ENCODE measurements at places on chromosomes 2 and 18. TPM values are rescaled to one million over a fixed set of nuclear protein-coding genes. Genes with fewer than 3 reads are reported as not detected.

- peak; percentile 13 for DNase-seq
Measured at GRCh38 chr2:99545066-99545465, 55.2 kb upstream of the REV1 start.

GRCh38 chr2:47269316-47270232, 114.5 kb upstream of the STPG4 start:
- DNase-seq, result peak; percentile 100

DNA sequence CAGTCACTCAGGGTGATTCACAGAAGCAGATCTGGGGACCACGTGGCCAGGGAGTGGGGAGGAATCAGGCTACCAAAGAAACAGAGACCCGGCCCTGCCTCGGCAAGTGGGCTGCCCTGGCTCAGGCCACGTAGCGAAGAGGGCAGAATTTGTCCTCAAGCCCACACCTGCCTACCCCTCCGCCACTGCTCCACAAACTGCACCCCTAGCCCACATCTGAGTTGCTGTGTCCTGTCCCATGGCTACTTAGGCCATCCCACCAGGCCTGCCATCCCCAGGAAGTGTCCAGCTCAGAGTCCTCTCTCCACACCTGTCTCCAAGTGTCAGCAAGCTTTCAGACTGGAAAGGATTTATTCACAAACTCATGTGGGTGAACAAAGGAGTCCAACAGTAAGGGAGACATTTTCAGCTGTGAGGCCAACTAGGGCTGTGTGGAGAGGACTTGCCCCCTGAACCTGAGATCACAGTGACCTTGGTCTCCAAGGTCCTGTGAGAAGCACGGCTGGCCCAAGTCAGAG, 31.7 kb upstream of the ASPRV1 start:
- no peak for DNase-seq

- DNase-seq, result no peak
Measured at GRCh38 chr2:144159240-144159639, 360.7 kb downstream of the ZEB2 start.

DNA sequence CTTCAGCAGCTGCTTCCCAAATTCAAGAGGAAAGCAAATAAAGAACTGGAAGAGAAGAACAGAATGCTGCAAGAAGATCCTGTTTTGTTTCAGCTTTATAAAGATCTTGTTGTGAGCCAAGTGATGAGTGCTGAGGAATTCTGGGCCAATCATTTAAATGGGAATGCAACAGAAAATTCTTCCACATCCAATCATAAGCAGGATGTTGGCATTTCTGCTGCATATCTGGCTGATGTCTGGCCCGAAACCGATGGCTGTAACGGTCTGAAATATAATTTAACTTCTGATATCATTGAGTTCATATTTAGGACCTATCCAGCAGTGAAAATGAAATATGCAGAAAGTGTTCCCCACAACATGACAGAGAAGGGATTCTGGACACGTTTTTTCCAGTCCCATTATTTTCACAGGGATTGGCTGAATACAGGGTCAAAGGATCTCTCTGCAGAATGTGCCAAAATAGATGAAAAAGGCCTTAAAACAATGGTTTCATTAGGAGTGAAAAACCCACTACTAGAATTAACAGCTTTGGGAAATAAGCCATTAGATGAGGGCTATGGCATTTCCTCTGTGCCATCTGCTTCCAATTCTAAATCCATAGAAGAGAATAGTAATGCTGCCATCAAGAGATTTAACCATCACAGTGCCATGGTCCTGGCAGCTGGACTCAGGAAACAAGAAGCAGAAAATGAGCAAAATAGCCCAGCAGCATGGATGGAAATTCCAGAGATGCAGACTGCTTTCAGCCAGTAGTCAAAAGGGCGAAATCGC, 175.6 kb downstream of the MC4R start:
- DNase-seq, result no peak

DNA sequence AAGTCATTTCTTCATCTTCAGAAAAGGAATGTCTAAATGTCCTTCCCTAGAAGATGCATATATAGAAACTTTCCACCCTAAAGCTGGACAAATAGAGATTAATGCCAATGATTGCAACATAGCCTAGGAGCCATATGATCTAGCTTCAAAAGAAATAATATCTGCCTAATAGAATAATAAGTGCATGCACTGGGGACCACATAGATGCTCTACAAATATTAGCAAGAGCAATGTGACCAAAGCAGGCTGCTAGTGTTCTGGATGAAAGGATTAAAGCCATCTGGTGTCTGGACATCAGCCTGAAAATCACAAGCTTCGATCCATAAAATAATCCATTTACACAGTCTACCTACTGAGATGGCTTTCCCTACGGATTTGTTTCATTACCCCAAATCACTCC, 280.1 kb upstream of the KLHL14 start:
- DNase-seq, result no peak

DNA sequence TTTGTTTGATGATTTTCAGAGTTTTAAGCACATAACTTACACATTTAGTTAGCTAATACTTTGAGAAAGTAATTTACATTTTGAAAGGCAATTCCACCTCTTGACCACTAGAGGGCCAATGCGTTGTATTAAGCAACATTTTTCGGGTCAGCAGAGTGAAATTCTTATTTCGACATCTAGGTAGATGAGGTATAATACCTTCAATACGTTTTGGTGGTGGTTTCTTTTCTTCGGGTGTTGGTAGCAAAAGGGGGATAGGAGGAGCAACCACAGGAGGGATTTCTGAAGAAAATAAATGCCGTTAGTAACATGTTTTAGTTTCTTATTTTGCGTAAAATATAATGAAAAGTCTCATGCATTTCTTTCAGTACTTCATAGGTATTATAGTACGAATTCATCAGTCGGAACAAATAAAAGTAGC, 106.3 kb downstream of the TTN start:
- DNase-seq, result peak; percentile 13

- no peak for DNase-seq
Measured at GRCh38 chr2:160703648-160704585, 210.3 kb upstream of the RBMS1 start.

The NLRC4 gene
- not detected for total RNA-seq

The VPS54 gene
- 25.6 TPM for total RNA-seq

The UGT1A3 gene
- total RNA-seq, result not detected
